ENCODE measurements at places on chromosomes 5 and 9.

DNA sequence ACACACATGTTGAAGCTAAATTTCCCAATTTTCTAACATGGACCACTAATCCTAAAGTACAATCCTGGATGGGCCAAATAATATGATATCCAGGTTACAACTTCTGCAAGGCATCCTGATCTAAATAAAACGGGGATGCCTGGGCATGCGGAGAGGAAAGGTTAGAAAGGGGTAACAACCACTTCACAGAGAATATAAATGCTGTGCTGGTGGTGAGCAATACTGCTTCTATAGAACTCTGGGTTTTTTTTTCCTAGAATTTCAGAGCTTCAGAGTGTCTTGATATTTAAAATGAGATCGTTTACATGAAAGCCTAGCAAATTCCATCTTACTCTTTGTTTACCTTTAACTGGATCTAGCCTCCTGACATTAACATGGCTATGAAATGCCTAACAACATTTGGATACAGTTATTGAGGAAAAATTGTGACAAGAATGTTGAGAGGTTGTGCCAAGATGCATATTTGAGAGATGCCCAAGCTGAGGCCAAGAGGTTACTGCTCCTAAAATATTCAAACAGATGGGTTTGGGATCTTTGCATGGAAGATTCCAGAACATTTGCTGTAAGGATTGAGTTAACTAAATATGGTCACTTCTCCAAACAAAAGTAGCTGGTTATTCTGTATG lies 22.4 kb downstream of the TNFAIP8 start:
- no peak for DNase-seq

DNA sequence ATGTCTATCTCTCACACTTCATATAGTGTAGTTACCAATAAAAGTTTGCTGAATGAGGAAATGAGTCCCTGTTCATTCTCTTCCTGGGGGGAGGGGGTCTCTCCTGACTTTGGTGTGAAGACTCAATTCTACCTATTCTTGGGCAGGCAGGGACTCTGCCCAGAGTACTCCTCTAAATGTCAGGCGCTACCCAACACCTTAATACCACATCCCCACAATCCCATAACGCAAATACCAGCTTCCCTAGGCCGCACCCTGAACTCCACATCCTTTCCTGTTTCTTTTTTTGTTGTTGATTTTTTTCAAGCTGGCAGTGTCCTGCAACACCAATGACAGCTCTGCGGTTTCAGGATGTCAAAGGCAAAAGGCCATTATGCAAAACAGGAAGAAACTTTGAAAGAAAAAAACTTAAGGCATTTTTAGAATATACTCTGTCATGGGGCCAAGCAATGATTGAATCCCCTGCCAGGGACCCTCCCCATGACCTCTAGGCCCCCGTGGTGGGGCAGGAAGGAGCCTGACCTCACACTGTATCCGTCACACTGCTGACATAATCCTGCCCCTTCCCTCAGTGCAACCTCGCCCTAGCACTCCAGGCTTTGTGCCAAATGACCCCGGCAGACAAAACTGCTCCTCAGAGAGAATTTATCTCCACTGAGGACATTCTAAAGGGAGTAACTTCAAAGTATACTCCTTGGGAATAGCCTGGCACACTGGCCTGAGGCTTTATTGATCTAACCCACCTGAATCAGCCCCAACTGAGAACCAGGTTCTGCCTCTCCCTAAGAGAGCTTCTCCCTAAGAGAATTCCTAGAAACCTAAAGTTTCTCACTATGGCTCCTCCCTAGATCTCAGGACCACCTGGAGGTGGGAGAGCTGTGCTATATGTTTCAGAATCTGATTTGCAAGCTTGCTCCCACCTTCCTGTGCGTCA lies 8.0 kb downstream of the B4GALT1 start:
- DNase-seq, result no peak

GRCh38 chr5:55897905-55898304 lies 46.7 kb downstream of the IL31RA start:
- DNase-seq, result no peak

GRCh38 chr5:149441986-149442385 lies 62.9 kb upstream of the IL17B start:
- no peak for DNase-seq

GRCh38 chr9:76766126-76766525 lies 1.9 kb downstream of the PCA3 start:
- no peak for DNase-seq

DNA sequence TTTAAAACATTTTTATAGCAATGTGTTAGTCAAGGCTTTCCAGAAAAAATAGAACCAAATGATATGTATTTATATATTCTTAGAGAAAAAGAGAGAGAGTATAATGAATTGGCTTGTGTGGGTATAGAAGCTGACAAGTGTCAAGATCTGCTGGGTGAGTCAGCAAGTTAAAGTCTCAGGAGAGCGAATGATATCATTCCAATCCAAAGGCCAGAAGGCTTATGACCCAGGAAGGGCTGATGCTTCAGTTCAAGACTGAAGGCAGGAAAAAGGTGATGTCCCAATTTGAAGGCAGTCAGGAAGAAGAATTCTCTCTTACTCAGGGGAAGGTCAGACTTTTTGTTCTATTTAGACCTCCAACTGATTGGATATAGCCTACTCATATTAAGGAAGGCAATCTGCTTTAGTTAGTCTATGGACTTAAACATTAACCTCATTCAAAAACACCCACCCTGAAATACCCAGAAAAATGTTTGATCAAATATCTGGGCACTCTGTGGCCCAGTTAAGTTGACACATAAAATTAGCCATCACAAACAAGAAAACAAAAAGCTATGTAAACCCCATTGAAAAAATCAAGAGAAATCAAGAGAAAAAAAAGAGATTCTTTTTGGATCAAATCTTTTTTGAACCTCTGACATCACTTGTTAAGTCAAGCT lies 189.6 kb downstream of the PIK3R1 start:
- DNase-seq, result no peak

GRCh38 chr5:177311392-177311722 lies 341 bp downstream of the MXD3 start:
- DNase-seq, result no peak

DNA sequence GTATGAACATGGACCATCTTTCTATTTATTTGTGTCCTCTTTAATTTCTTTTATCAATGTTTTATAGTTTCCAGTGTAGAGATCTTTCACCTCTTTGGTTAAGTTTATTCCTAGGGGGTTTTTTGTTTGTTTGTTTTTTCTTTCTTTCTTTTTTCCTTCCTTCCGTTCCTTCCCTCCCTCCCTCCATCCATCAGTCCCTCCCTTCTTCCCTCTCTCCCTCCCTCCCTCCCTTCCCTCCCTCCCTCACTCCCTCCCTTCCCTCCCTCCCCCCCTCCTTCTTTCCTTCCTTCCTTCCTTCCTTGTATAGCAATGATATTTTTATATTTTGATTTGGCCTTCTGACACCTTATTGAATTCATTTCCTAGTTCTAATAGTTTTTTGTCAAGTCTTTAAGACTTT lies 23.4 kb upstream of the IGFBPL1 start:
- DNase-seq, result no peak

GRCh38 chr9:114370251-114370967 lies 17.4 kb downstream of the AKNA start:
- DNase-seq, result peak; percentile 36

DNA sequence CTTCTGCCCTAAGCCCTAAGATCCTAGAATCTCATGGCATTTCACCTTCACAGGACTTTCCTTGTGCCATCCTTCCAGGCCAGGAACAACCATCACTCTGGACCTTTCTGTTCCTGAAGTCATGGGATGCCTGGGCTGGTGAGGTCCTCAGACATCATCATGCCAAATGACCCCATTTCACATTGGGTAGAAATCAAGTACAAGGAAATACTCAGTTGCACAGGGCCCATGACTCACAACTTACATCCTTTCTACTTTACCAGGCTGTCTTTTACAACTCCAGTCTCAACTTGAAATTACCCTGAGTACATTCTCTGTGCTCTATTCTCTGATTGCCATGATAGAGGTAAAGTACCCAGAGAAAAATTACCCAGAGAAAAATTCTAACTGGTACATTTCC lies 167.1 kb downstream of the PIK3R1 start:
- DNase-seq, result no peak

DNA sequence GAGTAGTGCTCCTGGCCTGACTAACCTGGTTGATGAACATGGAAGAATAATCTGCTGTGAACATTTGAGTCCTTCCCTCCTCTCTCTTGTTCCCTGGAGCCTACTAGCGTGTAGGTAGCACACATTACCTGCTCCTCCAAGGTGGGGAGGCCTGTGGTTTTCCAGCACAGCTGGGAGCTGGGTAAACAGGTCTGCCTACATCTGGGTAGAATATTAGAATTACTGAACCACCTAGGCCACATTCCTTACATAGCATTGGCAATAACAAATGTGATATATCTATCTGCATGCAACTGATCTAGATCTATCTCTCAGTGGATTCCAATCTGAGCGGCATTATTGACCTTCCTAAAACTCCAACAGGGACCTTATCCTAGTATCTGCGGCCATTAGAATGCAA lies 151.0 kb upstream of the ZNF366 start:
- no peak for DNase-seq

GRCh38 chr9:97293818-97294217 lies 13.6 kb upstream of the CCDC180 start:
- DNase-seq, result no peak

DNA sequence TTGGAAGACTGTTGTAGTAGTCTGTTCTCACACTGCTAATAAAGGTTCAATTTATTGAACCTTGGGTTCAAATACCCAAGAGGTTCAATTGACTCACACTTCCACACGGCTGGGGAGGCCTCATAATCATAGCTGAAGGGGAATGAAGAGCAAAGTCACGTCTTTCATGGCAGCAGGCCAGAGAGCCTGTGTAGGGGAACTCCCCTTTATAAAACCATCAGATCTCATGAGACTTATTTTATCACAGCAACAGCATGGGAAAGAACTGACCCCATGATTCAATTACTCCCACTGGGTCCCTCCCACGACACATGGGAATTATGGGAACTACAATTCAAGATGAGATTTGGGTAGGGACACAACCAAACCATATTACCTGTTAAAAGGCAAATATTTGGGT lies 268.2 kb downstream of the TMEM167A start:
- DNase-seq, result no peak

GRCh38 chr5:150214289-150214688 lies 24.4 kb downstream of the SLC6A7 start:
- DNase-seq, result no peak

DNA sequence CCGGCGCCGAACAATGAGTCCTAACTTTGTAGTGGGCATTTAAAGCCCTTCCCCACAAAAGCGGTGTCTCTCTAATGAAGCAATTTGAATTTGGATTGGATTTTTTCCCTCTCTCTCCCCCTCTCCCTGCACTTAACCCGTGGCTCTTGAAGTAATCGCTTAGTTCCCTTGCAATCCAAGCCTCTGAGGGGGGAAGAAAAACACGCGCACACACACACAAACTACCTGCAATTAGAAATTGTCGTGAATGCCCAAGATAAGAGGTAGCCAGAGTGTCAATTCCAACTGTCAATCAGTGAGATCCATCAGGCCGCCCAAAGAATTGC lies 1.2 kb downstream of the LHX6 start:
- no peak for DNase-seq

DNA sequence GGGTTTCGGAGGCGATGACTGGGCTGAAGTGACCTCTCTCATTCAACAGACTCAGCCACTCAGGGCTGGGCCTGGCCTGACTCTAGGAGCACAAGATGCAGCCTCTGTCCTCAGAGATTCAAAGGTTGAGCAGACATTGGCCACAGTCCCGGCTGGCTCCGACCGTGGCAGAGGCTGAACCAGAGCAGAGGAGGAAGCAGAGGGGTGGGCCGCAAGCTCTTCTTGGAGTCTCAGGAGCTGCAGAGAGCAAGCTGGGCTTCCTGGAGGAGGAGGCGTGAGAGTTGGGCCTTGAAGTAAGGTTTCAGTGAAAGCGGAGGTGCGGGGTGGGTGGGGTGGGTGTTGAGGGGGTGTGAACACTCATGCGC lies 37.6 kb downstream of the ALG2 start:
- DNase-seq, result no peak

DNA sequence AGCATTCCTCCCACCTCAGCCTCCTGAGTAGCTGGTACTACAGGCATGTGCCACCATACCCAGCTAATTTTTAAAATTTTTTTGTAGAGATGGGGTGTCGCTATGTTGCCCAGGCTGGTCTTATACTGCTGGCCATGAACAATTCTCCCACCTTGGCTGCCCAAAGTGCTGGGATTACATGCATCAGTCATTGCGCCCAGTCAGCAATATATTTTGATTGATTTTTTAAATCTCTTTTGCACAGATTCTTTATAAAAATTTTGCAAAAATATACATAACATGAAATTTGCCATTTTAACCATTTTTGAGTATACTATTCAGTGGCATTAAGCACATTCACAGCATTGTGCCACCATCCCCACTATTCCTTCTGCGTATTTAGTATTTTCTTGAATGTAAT lies 94.0 kb downstream of the INVS start:
- no peak for DNase-seq

- no peak for DNase-seq
Measured at GRCh38 chr5:143165049-143165880, 238.2 kb downstream of the NR3C1 start.

DNA sequence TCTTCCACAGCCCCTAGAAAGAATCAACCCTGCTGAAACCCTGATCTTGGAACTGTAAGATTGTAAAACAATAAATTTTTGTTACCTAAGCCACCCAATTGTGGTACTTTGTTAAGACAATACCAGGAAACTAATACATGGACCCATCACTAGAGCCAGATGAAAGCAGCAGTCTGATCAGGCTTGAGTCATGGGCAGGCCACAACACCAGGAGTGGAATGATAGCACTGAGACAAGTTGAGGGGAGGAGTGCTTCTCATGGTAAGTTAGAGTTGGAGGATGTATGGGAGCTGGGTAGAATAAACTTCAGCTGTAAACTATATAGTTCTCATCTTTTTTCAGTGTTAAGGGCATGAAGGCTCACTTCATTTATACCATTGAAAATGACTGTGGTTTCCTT lies 164.4 kb upstream of the OR13F1 start:
- DNase-seq, result no peak

DNA sequence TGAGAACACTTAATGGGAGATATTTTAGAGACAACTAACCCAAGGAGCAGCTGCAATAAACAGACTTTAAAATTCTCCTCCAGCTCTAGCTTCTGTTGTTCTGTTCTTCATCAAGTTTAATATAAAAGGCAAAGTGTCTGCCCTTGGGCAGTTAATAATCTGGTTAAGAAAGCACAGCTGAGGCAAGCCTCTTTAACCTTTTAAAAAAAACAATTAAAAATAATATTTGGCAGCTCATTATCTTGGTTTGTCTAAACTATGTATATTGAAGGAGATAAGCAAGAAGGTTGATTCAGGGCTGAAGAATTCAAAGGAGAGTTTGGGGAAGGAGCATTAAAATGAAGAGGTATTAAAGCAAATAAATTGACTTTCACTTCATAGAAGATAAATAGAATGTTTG lies 75.4 kb downstream of the TSSK1B start:
- DNase-seq, result no peak

DNA sequence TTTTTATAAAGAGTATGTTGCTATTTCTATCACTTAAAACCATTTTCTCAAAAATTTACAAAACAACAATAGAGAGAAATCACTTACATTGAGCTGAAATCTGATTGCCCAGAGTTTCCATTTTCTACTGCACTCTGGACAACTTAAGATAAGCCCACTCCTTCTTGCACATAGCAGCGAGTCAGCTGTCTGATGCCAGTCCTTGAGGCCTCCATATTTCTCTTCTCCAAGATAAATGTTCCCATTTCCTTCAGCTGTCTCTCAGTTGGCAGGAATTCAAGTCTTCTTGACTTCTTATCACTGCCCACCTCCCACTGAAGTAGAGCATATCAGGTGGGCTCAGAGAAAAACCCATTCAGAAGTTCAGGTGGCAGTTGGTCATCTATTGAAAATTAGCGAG lies 78.5 kb upstream of the PIP5K1B start:
- no peak for DNase-seq

- DNase-seq, result no peak
Measured at GRCh38 chr9:120927269-120928014, 846 bp upstream of the TRAF1 start.
